ENCODE measurements at places on chromosomes 1 and 21.

DNA sequence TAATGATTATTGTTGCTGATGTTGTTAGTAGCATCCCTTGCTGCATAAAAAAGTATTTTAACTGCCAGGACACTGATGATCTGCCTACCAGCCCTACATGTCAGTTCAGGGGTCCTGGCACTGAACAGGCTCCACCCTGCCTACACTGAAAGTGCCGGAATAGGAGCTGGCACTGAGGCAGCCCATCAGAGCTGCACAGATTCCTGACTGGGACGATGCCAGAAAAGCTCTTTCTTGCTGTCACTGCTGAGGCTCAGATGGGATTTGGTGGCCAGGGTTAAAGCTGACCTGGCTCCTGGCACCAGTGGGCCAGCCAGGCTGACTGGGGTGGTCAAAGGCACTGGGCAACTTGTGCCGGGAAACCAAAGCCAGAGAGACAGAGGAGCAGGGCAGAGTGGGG is 6.2 kb upstream of the DISP3 start:
- no peak for DNase-seq

- no peak for DNase-seq
Observed at GRCh38 chr21:39313042-39313570, 326 bp downstream of the BRWD1 start.

DNA sequence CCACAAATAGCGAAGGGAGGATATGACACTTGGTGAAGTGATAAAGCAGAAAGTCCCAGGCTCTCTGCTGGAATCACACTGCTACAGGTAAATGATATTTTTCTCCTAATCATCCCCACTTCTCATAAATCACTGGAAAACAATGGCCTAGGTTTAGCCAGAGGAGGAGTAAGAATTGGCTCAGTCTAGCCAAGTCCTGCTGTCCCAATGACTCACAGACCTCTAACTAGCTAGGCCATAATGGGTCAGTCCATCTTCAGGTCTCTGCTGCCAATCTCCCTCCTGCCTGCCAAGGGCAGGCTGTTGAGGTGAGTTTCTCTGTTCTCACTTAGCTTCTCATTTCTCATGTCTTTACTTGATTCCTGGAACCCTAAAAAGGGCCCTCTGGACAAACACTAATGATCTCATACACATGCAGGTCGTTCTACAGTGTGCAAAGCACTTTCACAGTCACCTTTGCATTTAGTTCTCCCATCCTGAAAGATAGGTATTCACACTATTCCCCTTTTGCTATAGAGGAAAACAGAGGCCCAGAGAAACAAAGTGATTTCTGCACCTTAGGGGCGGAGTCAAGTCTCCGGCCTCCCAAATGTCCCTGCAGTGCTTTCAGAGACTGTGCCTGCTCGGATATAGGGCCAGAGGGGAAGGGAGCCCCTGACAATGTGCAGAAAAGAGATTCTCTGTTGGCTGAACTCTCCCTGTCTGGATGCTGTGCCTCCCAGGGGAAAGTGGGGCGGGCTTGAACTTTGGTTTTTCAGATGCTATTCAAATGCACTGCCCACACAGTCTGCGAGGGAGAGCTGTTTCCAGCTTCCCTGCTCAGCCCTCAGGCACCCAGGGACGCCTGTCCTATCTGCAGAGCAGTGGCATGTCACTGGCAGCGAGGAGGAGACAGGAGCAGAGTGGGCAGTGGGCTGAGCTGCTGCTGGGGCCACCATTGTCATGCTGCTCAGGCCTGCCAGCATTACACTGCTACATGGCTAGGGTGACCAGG is 3.9 kb upstream of the CDK18 start:
- no peak for DNase-seq

DNA sequence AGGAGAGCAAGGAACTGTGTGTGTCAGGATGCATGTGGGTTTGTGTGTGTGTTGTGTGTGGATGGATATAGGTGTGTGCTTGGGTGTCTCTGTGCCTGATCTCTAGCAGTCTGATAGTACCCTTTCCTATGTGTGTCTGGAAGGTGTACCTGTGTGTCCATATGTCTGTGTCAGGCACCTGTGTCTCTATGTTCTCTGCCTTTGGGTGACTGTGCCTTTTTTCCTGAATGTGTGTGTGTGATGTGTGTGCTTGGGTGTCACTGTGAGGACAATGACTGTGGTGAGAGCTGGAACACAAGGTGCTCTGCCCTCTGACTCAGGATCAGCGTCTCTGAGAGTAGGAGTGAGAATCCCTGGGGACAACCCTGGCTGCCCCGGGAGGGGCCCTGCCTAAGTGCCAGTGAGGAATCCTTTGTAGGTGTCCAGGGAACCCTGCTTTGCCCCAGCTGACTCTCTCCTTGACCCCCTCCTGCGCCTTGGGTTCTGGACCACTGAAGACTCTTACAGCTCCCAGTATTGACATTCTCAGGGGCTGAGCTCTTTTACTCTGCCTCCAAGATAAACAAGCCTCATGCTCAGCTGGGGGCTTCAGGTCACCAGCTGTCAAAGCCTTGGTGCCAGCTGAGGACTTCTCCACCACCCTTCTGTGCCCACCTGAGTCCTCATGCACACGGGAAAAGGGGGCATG is 735 bp upstream of the EFNA3 start:
- no peak for DNase-seq

GRCh38 chr1:74517599-74518051 is 5.2 kb upstream of the LRRC53 start:
- DNase-seq: no peak

DNA sequence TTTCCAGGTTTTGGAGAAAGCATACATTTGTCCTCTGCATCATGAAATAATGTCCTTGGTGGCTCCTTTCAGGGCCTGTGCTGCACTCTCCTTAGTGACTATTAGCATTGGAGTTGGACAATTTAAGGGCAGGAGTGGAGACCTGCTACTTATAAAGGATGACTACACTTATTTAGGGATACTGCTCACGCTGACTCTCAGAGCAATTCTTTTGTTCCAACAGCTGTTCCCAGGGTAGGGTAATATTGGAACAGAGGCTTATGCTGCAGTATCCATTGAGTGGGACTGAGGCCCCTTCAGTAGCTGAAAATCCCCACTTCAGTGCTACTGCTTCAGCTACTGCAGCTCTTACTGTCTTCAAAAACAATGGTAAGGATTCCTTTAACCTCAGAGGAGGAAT is 84.6 kb downstream of the GPR88 start:
- DNase-seq: no peak

DNA sequence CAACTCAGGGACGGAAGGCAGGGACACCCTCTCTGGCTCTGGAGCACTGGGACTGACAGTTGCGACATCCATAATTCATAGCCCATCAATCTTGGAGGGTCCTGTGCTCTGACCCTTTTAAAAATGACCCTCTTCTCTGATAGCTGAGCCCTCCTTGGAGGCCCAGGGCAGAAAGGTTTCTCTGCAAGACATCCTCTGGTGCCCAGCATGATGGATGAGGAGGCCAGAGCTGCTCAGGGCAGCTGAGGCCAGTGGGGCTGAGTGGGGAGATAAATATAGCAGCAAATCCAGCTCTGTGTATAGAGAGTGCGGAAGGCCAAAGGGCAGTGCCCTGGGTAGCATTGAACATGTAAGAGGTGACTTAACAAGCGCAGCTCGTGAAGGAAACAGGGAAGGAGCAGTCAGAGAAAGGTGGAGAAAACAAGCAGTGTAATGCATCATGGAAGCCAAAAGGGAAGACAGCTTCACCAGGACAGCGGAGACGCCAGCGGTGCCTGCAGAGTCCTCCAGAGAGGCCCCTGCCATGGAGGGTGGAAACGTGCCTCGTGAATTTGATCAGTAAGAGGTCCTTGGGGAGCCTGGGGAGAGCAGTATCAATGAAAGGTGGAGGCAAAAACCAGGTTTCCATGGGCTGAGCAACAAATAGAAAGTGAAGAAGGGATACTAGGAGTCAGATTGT is 50.4 kb upstream of the FMOD start:
- DNase-seq: peak; percentile 85

GRCh38 chr1:116950517-116951199 is 40.9 kb downstream of the PTGFRN start:
- DNase-seq: no peak

- DNase-seq: no peak
Observed at GRCh38 chr1:28229996-28230395, 2.8 kb downstream of the DNAJC8 start.

DNA sequence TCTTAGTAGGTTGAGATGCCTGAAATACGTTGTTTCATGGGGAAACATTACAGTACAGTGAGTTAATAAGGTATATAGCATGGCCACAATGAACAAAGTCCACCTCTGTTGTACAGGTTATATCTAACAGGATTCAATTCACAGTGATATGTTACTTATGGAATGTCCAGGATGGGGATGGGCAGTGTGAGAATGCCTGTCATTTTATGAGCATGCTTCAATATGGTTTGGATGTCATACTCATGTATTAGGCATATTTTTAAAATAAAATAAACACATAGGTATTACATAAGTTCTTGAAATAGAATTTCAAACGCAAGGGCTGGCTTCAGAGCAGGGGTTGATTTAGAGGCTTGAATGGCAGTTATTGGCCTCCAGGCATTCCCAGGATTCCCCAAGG is 6.1 kb upstream of the PHLDA3 start:
- DNase-seq: no peak

DNA sequence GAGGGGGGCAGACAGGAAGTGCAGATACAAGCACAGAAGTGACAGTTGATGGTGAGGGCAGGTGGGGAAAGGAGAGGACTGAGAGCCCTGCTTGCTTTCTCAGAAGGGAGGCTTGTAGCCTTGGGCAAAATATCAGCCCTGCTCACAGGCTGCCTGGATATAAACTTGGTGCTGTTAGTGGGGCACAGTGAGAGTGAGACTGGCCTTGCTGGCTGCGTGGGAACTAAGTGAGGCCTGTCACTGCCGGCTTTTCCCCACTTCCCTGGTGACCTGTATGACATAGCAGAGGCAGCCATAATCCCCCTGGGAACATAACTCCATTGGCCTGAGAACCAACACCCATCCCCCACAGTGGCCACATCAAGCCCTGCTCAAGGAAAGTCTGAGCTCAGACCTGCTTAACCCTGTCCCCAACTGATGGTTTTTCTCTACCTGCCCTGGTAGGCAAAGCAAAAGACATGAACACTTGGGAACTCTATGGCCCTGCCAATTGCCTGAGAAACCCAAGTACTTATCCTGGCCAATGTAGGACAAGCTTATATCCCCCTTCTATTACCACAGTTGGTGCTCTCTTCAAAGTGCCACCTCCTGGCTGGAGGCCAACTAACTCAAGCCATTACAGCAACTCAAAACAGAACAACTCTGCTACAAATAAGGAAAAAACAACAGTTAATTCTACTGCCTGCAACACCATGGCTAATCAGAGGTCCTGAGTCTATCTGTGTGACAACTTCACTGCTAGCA is 472.7 kb downstream of the PLPP3 start:
- no peak for DNase-seq

DNA sequence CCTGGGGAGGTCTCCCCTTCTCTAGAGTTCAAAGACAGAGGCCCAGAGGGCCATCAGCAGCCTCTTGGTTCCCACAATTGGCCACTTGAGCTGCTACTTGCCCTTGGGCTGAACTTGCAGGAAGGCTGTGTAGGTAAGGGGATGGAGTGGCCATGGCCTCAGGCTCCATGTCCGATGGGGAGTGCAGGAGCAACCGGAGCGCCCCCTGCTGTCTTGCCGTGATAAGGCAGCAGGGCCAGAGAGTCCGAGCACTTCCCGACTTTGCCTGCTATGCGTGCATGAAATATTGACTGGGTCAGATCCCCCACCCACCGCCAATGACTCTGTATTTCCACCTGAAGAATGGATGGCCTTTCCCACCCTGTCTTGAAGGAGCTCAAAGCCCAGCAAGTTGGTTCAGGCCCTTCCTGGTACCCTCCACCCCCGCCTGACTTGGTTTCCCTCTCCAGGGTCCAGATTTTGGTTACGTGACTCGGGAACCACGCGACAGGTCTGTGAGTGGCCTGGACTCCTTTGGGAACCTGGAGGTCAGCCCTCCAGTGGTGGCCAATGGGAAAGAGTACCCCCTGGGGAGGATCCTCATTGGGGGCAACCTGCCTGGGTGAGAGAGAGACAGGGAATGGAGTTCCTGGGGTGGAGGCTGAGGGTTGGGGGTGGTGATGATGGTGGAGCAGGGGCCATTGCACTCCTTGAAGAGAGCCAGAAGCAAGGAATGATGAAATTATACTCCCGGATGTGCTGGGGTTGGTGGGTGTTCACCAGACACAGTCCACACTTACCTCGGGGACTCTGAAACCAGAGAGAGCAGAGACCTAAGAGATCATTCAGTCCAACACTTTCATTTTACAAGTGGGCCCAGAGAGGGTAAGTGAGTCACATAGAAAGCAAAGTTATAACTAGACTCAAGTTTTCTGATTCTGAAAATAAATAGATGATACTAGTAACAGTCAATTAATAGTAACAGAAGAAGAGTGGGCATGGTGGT is 25.6 kb downstream of the PADI3 start:
- no peak for DNase-seq

DNA sequence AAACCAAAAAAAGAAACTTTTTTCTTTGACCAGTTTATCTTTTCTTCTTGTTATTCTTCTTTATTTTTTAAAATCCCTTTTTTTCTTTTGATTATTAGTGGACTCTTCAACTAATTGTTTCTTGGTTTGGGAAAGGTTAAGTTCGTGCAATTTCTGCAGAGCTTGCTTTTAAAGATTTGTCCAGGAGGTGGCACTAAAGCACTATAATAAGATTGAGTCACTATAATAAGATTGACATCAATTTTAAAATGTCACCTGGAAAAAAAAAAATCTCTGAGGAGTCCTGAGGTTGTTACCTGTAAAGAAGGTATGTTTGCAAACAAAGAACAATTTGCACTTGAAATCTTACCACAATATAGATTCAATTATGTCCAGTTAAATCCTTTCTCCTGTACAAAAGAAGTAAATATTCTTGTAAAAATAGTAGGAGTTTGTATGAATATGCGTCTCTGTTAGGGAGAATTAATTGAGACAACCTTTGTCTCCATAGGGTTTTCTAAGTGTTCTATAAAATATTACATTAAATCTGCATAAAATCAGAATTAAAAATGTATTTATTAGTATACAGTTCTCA is 166.7 kb downstream of the ADGRL4 start:
- no peak for DNase-seq

- no peak for DNase-seq
Observed at GRCh38 chr1:67948151-67949080, 102.0 kb downstream of the DIRAS3 start.

- DNase-seq: no peak
Observed at GRCh38 chr1:87880764-87881163, 552.1 kb downstream of the LMO4 start.

- DNase-seq: no peak
Observed at GRCh38 chr21:42310411-42311001, 4.7 kb downstream of the TFF3 start.

GRCh38 chr1:97379387-97380075 is 541.3 kb downstream of the DPYD start:
- DNase-seq: no peak

GRCh38 chr1:228494970-228495853 is 8.0 kb downstream of the RNF187 start:
- no peak for DNase-seq

Measured in vagina (tissue), 2 donors.